SHP77 (cell line): ENCODE measurements at places on chromosomes 2 and 18.

- DNase-seq, result no peak
Measured at GRCh38 chr2:274503-274902, 9.8 kb downstream of the ACP1 start.

- no peak for DNase-seq
Measured at GRCh38 chr18:60445341-60445740, 72.8 kb upstream of the MC4R start.

DNA sequence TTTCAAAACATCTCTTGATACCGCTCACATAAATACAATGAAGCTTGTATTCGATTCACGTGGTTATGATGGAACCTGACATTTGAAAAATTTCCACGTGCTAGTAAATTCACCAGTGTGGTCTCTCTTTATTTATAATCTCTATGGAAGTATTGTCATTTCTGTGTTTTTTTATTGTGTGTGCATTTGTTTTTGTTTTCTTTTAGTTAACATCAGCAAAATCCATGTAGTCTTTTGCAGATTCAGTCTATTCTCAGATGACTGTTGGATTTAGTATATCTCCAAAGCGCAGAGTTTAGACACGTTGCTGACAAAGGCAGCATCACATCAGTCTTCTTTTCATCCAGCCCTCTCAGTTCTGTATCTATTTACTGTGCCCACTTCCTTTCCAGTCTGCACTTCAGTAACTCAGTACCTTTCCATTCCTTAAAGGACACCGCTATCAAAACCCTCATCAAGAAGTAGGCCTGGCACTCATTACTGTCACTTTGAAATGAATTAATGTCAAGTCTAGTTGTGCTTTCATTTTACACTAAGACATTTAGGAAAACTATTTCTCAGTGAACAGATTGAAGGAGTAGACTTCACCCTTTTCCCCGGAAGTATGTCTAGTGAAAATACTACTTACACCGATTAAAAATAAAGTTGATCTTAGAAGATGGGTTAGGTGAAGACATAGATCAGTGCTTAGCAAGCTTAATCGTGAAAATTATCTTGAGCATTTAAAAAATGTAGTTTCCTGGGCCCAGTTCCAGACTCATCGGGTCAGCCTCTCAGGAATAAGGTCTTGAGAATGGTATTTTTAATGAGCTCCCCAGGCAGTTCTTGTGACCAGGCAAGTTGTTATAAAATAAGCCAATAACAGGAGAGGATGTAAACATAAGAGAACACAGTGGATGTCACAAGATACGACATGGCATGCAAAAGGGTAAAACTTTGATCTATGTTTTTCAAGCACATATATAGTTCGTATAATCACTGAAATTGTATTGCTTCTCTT, 506.8 kb upstream of the ZEB2 start:
- no peak for DNase-seq

DNA sequence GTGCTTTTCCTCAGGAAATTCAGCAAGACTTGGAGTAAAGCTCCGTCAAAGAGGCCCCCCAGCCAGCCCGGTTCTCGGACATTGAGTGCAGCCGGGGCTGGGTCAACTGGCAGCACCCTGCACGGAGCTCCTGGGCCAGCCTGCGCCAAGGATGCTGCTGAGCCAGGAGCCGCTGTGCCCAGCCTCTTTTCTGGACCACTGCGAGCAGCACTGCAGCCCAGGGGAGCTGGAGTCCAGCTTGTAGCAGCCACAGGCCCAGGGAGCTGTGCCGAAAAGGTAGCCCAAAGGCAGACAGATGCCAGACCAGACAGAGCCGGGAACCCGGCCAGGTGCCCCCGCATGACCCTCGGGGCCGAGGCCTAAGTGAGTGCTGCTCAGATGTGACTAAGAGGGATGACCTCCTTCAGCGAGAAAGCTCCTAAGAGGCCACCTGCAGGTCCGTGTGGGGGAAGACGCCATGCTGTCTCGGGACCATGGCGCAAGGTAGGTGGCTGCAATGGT, 7.3 kb downstream of the CLHC1 start:
- DNase-seq, result no peak

GRCh38 chr2:4916094-4916493, 776.1 kb upstream of the SOX11 start:
- no peak for DNase-seq
